Stimulated activated CD8-positive, alpha-beta memory T cell treated with anti-CD3 and anti-CD28 coated beads, Interleukin-2, amount 100 ng/mL, for 48 hours (primary cell): ENCODE measurements at places on chromosomes 3 and 15.

DNA sequence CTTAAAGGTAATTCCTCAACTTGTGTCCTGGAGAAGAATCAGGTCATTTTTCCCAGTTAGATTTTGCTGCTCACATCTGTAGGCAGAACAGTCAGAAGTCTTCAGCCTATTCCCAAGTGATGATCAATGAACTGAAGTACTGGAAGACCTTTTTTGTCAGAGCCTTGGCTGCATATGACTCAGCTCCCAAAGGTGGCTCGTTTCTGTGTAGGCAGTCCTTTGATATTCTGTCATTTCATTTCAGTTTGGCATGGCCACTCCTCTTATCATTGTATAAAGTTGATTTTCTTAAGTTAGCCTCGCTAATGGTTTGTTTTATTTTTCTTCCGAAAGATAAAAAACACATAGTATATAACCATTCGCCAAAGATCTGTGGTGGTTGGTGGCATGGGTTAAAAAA is 90.7 kb downstream of the KLHL25 start:
- no peak for DNase-seq

GRCh38 chr3:46878781-46879436 is 1.4 kb downstream of the PTH1R start:
- DNase-seq: no peak

DNA sequence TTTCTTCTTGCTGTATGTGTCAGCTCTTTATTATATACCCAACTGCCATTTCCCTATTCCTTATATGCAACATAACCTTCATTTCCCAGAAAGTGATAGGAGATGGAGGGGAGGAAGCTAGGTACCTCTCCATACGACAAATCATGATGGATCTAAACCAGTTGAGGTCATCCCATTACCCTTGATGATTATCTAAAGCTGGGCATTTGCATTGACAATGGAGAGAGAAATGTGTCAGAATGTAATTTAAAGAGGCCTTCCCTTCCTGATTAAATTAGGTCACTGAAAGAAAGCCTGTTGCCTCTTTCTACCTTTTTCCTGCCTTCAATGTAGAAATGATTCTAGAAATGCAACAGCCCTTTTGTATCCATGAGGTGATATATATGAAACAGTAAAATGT is 81.9 kb downstream of the SUCNR1 start:
- DNase-seq: no peak

DNA sequence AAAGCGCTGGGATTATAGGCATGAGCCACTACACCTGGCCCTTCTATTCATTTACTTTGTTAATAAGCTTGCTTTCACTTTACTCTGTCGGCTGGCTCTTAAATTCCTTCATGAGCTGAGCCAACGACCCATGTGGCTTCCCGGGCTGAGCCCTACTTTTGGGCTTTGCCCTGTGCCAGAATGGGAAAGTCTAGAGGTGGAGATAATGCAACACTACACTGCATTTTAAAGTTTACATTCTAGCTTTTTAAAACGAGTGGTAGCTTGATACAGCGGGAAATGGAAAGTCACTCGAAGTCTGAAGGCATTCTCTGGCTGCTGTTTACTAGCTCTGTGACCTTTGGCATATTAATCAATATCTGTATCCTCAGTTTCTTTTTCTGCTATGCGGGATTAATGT is 49.0 kb upstream of the ZNF280D start:
- DNase-seq: no peak

DNA sequence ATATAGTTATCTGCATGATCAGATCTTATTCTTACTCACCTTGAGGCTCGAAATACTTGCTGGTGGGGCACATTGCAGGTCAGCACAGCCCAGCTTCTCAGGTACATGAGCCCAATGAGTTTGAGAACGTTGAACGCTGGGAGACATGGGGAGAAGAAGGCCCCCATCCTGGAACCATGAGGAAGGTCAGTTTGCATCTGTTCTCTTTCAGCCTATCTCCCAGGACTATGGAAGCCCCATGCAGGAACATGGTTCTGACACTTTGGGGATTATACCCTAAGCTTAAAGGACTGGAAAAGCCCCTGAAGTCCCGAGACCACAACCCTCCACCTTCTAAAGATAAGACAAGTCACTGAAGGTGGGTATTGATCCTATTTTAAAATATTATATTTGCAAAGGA is 17.4 kb upstream of the STARD5 start:
- DNase-seq: no peak

DNA sequence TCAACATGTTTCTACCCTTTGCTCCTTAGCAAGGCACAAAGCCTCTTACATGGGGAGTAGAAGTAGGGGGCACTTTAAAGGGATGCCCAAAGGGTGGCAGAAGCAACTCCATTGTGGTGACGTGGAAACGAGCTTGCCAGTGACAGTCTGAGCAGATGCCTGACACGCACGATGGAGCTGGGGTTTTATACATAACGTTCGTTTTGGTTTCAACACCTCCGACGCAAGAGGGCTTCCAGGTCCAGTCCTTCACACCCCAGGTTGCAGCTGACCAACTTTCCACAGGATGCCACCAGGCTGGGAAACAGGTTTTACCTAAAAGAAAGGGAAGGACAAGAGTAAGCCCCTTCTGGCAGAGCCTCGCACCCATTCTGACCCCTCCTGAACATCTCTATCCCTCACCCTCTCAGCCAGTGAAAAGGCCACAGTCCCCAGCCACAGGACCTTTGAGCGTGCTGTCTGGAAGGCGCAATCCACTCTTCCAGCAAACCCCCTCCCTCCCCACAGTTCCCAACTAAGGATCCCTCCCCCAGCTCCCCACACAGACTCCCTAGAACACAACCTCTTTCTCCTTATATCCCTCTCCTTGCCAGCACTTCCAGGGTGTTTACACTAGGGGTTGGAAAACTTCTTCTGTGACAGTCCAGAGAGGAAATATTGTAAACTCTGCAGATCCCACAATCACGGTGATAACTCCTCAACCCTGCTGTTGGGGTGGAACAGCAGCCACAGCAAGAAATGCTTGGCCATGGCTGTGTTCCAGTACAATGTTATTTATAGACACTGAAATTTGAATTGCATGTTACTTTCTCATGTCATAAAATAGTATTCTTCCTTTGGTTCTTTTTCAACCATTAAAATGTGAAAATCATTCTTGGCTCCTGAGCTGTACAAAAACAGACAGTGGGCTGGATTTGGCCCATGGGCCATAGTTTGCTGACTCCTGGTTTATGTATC is 36.2 kb downstream of the FAM174B start:
- no peak for DNase-seq

DNA sequence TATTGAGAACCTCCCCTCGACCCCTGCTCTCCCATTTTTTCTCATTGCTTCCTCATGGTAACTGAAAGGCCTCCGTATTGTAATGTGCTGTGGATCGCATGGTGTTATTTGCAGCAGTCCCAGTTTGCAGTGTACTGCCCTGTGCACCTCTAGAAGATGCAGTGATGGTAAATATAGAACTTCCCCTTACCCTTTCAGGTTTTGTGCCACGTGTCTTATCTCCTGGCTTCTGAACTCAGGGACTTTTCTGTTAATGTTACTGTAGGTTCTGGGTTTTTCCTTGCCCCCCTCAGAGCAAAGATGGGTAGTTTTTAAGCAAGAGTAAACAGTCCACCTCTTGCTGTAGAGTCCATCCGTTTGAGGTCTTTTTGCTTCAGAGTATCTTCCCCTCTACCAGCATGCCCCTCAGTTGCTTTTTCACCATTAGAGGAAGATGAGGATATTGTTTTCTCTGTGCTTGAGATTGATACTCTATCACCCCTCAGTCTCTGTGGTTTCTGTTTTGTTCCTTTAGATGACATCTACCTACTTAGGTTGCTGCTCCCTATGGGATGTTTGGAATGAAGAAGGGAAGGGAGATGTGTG is 22.4 kb downstream of the CHD2 start:
- no peak for DNase-seq

GRCh38 chr3:11379824-11380701 is 107.9 kb downstream of the ATG7 start:
- no peak for DNase-seq

GRCh38 chr3:123116116-123116515 is 49.3 kb downstream of the PDIA5 start:
- DNase-seq: no peak
